Inflammatory macrophage treated with lipopolysaccharide for 1 hour (primary cell): ENCODE measurements at places on chromosomes 3 and 15.

- DNase-seq = no peak
Measured at GRCh38 chr15:84834229-84834955, 17.2 kb downstream of the ALPK3 start.

DNA sequence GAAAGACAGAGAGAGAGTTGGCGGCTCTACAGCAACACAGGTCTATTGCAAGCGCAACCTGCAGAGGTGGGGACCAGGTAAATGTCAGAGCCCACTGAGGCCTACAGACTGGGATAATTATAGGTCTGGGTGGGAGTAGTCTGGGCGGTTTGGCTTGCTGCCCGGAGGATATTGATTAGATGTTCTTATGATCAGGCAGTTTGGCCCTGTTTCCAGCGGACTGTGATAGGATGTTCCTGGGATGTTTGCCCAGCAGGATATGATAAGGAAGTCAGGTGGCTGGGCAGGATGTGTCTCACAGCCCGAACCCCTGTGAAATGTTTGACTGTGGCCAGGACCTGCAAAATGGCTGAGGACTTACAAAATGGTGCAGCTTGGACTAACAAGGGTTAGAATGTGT lies 364.9 kb downstream of the NAALADL2 start:
- no peak for DNase-seq

DNA sequence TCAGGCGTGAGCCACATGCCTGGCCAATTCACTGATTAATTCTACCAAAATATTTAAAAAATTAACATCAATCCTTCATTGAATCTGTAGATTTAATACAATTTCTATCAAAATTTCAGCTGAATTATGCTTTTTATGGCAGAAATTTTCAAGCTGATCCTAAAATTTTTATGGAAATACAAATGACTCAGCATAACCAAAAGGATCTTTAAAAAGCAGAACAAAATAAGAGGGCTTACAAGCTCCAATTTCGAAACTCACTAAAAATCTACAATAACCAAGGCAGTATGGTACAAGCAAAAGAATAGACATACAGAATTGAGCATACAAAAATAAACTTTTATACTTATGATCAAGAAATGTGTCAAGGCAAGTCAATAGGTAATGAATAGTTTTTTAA lies 180.4 kb upstream of the CTNNB1 start:
- peak; percentile 26 for DNase-seq

GRCh38 chr3:184807549-184807948 lies 4.4 kb upstream of the VPS8 start:
- DNase-seq = no peak

- DNase-seq = peak; percentile 50
Measured at GRCh38 chr3:171133337-171133736, 106.8 kb upstream of the SLC2A2 start.
